ENCODE measurements at places on chromosomes 5 and 9. TPM values are rescaled to one million over a fixed set of nuclear protein-coding genes. Genes with fewer than 3 reads are reported as not detected.

Gene BTNL3
- total RNA-seq, result not detected

Gene CXCL14
- total RNA-seq, result 3.2 TPM

Gene DNM1
- 27.0 TPM for total RNA-seq

Gene PCDHGA5
- 4.3 TPM for total RNA-seq

Gene OLFML2A
- total RNA-seq, result 98.9 TPM

Gene SURF2
- total RNA-seq, result 22.4 TPM

Gene SPATA24
- 6.5 TPM for total RNA-seq

Gene PCDHA9
- total RNA-seq, result 0.23 TPM

Gene IL11RA
- total RNA-seq, result 33.0 TPM

Gene PALM2AKAP2
- total RNA-seq, result 4.6 TPM

Gene OR1Q1
- not detected for total RNA-seq

Gene RAPGEF6
- total RNA-seq, result 20.7 TPM

Gene CDH9
- total RNA-seq, result not detected

Gene INSL4
- total RNA-seq, result not detected

Gene KCNIP1
- not detected for total RNA-seq

Gene GLE1
- 18.3 TPM for total RNA-seq

Gene ANKHD1
- total RNA-seq, result 58.3 TPM

Gene RLN1
- total RNA-seq, result not detected

Gene C5orf58
- not detected for total RNA-seq

Gene IFNB1
- total RNA-seq, result not detected

Gene CSF1R
- 24.9 TPM for total RNA-seq

Gene PAX5
- total RNA-seq, result not detected

Gene IRX4
- not detected for total RNA-seq

Gene LIX1
- total RNA-seq, result 0.63 TPM

Gene WDR38
- total RNA-seq, result 0.32 TPM

Gene MARVELD2
- total RNA-seq, result 0.99 TPM

Gene SLC22A5
- total RNA-seq, result 7.5 TPM

Gene LPAR1
- total RNA-seq, result 34.1 TPM

Gene IRGM
- total RNA-seq, result not detected

Gene GTF3C5
- total RNA-seq, result 58.1 TPM

Gene PCDHA7
- 1.0 TPM for total RNA-seq

Gene GCNT4
- total RNA-seq, result 4.6 TPM

Gene DIAPH1
- 48.0 TPM for total RNA-seq

Gene STX17
- 43.2 TPM for total RNA-seq

Gene NR4A3
- total RNA-seq, result 17.4 TPM

Gene GALNT12
- 22.4 TPM for total RNA-seq

Gene QSOX2
- 5.8 TPM for total RNA-seq

Gene PLPP6
- 6.3 TPM for total RNA-seq

Gene RASGRF2
- 7.6 TPM for total RNA-seq

Gene PKD2L2
- not detected for total RNA-seq

Gene ROR2
- 71.8 TPM for total RNA-seq

Gene CARD6
- total RNA-seq, result 9.5 TPM

Gene HAVCR2
- total RNA-seq, result 5.1 TPM

Gene HAPLN1
- 0.34 TPM for total RNA-seq

Gene SLC25A2
- total RNA-seq, result 0.23 TPM

Gene TMEM174
- total RNA-seq, result not detected

Measured in esophagus muscularis mucosa (tissue), 4 donors.